ENCODE measurements at places on chromosomes 5 and 9. TPM values are rescaled to one million over a fixed set of nuclear protein-coding genes. Genes with fewer than 3 reads are reported as not detected.

Gene GRXCR2
- total RNA-seq, result not detected

GRCh38 chr5:159459951-159460538 lies 129.8 kb upstream of the IL12B start:
- peak; percentile 41 for DNase-seq

DNA sequence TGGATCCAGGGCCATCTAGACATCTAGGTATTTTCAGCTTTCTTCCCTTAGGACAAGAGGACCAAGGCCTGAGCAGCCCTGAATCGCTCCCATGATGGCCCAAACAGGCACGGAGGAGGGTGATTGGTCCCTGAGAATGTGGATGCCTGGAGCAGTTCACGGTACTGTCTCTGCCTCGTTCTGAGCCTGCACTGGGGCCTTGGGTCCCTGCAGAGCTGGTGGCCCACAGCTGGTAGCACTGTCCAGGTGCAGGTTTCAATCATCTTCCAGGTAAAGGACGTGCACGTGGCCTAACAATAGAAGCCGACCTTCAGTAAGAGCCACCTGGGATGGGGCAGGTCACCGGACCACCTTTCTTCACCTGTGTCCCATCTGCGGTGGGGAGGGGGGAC lies 19.4 kb upstream of the FCN1 start:
- DNase-seq, result no peak

- DNase-seq, result no peak
These were observed 33.6 kb downstream of the PRRT1B start for GRCh38 chr9:131578731-131579504.

Gene PTGS1
- total RNA-seq, result 6.3 TPM

Gene SAXO1
- total RNA-seq, result 0.18 TPM

GRCh38 chr5:95873351-95873750 lies 50.8 kb upstream of the GLRX start:
- no peak for DNase-seq

DNA sequence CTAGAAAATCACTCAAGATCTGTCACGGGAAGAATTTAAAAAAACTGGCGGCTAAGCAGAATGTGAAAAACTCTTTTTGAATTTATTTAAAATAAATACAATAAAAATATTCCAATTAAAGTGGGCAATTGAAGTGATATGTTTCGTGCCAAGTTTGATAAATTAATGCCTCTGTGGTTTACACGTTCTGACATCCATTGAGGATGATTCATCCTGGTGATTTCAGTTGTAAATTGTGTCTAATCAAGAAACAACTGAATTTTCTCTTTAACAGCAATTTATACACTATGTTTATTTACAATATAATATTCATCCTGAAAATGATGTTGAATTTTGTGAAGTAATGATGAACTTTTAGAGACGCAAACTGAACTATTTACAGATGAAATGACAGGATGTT lies 21.0 kb upstream of the OSMR start:
- DNase-seq, result no peak

DNA sequence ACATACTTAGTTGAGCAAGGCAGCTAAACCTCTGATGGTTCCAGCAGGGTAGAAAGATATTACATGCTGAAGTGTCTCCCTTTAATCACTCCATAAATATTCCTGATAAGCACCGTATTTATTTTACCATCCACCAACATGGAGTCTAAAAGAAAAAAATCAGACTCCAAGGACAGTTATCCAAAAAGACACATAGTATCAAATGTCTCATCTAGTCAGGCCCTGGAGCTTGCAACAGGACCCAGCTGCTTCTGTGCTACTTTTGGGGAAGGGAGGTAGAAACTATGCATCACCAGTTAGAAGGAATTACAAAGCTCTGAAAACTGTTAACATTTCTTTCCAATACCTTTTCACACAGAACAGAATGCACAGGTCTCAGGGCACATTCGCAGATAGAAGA lies 88.1 kb downstream of the S1PR3 start:
- peak; percentile 53 for DNase-seq

GRCh38 chr5:5135957-5136676 lies 4.0 kb upstream of the ADAMTS16 start:
- no peak for DNase-seq

DNA sequence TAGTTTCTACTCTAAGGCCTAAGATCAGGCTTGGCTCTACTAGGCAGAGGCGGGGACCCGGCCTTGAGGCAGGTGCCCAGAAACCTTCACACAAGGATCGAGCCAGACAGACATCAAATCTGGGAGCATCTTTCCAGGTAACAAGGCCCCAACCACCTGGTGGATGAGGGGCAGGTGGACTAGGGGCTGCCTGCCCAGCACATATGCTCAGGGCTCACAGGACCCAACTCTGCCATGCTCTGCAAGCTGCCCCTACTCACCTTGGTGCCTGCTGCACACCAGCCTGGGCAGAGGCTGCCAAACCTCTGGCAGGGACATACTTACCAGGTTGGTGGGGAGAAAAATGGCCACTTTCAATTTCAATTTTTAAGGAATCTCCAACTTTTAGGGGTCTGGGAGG lies 2.2 kb upstream of the ZNF618 start:
- DNase-seq, result no peak

DNA sequence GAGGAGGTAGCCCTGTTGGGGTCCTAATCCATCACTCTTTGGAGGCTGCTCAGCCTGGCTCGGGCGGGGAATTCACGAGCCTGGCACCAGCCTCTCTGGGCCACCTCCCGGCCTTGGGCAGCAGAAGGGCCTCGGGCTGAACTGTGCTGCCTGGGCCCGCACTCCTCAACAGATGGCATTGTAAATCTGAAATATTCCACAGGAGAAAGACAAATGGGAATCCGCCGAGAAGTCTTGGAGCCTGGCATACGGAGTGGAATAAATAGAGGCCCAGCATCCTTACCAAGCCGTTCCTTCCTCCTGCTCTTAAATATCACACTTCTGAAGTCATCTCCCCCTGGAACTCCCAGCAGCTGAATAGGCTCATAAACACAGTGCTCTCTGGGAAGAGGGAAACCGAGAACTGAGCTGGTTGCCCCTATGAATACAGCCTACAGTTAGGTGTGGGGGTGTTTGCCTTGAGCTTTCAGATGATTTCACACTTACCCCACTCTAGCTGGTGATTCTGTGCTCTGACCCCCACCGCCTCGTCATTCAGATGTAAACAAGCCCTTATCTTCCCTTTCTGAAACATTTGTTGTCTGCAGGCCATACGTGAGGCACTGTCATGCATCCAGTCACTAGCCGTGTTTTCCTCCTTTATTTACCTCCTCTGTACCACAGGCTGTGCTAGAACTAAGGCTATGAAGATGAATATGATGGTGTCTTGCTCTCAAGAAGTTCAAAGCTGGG lies 455.0 kb upstream of the CLINT1 start:
- DNase-seq, result no peak

Gene SMAD5
- 88.7 TPM for total RNA-seq

Gene GABRA1
- not detected for total RNA-seq

DNA sequence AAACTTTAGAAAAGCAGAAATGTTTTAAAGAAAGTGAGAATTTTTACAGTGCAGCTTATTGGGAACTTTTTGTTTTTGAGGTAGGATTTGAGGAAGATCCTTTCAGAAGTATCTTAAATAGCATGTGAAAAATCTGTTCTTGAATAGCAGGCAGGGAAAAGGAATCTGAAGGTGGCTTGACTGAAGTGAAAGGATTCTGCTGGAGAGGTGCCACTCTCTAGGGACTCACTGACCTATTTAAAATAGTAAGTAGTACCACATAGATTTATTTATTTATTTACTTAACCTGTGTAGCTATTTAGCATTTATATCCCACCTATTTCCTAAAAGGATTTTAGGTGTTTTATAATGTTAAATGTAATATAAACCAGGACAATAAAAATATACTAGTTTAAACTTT lies 69.1 kb downstream of the NIPBL start:
- no peak for DNase-seq

All from fibroblast of the aortic adventitia (primary cell).